Retina (tissue), 1 donor: ENCODE measurements at places on chromosomes 2 and 18.

DNA sequence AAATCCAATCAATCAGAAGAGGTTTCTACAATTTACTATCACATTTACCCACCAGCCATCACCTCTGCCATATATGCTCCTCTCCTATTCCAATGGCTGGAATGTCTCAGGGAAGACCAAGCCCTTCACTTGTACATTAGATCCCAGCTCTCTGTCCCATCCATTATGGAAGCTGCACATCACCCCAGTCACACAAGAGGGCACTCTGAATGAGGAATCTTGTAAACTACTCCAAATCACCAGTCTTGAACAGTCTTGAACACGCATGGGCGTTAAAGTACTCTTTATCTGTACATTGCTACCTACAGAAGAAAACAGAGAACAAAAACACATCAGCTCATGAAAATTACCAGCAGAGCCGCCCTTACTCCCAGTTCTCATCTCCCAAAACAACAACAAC, 38.7 kb downstream of the ZC3H8 start:
- DNase-seq, result no peak

DNA sequence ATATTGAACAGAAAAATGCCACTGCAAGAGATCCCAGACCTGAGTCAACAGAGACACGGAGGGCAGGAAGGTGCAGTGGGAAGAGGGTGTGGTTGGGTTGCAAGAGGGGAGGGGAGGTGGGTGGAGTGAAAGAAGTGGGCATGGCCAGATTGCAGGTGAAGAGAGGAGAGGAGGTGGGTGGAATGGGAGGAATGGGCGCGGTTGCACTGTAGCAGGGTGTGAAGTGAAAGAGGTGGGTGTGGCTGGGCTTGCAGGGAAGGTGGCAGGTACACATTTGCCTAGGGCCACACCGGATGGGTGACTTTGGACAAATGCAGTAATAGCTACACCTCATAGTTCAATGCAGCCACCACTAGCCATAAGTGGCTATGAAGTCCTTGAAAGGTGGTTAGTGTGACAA, 71.1 kb downstream of the DOCK10 start:
- no peak for DNase-seq

DNA sequence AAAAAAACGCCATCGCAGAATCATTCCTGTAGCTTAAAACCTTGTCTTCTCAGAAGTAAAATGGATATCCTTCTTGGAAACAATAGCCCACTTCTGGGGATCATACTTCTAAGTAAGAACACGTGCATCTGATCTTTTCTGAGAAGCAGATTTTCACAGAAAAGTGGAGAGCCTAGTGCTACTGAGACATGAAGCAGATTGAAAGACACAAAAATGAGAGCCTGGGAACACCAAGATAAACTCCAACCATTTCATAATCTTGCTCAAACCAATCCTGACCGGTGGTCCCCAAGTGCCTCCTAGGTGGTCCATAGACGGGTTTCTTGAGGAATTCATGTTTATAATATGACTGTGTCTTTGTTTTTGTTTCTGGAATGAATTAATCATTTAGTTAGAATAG, 191.2 kb downstream of the IRS1 start:
- DNase-seq, result no peak

- peak; percentile 0 for DNase-seq
These were observed 20.8 kb upstream of the TNS1 start for GRCh38 chr2:218023636-218024035.

DNA sequence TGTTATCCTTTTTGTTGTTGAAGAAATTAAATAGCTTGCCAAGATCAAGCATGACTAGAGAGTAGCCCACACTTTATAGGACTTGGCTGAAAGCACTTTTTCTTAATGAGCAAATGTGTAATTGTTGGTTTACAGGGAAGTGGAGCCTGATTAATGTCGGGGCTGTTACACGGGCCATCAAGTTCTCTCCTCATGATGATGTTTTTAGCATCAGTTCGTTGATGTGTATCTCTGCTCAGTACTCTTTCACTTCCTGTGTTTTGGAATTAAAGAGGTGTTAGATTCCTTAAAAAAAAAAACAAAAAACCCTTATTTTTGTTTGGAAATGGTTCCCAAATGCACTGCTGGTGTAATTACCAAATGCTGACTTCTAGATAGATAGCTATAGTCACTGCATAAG, 114.2 kb downstream of the PTPRM start:
- no peak for DNase-seq

- DNase-seq, result no peak
These were observed 4.5 kb downstream of the KIF3C start for GRCh38 chr2:25977768-25978167.

- DNase-seq, result no peak
These were observed 42.3 kb downstream of the STPG4 start for GRCh38 chr2:47112665-47113435.

DNA sequence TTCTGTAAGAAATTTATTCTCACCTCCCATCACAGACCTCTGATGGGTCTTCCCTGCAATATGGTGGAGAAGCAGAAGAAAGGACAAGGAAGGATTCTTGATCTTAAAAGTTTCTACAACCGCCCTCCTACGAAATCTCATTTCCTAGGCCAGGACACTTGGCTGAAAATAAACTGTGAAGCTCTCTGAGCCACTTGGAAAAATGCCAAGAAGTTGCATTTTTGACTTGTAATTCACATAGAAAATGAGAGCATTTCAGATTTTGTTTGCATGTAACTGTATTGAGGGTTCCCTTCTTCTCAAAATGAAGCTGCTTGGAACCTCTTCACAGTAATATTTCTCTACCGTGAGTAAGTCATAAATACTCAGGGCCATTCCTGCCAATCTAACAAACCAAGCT, 458.3 kb upstream of the SLC14A2 start:
- DNase-seq, result no peak

- DNase-seq, result no peak
These were observed 11.8 kb upstream of the FN1 start for GRCh38 chr2:215447673-215448081.

DNA sequence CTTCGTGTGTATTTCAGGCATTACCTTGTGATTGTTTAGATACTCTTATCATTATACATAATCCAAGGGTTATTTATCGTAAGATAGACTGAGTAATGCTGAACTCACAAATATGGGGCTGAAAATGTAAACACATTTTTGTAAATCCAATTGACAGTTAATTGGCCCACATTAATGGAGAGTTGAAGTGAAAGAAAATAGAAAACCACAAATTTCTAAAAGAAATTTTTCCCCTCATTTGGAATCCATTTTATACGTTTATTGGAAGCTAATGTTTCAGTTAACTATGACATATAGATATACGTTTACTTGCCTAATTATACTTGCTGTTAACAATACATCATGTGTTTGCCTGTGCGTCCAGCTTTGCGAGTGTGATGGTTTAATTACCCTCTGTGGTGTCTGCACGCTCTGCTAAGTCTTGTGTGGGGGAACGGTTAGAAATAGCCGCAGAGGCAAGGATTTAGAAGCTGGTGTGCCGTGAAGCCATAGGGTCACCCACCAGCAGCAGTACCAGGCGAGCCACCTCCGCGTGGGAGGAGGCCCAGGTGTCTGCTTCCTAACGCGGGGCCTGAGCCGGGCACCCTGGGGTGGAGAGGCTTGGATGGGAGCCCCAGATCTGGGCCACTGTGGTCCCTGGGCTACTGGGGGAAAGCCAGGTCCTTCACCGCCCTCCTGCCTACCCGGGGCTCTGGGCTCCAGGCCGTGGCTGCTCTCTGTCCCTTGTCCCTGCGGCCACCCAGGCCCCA, 38.0 kb downstream of the TSHZ1 start:
- DNase-seq, result peak; percentile 53

- DNase-seq, result no peak
These were observed 174.0 kb downstream of the TWIST2 start for GRCh38 chr2:239021651-239022436.

GRCh38 chr2:84900971-84901370, 4.5 kb upstream of the TMSB10 start:
- DNase-seq, result no peak

DNA sequence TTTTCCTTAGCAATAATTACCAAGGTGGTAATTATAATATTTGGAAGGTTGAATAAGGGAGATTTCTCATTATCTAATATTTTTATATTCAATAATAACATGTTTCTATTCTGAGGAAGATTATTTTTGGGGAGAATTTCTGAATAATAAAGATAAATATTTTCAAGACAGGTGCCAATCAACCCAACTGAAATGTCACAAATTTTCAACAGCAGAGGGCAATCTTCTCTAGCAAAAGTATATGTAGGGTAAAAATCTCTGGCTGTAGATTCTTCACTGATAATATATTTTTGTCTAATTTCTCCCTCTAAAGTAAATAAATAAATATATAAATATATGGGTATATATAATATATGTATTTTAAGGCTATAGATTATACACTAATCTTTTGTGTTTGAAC, 1187.2 kb upstream of the CRIM1 start:
- no peak for DNase-seq

- no peak for DNase-seq
These were observed 266.8 kb upstream of the SMIM21 start for GRCh38 chr18:75694292-75694691.

DNA sequence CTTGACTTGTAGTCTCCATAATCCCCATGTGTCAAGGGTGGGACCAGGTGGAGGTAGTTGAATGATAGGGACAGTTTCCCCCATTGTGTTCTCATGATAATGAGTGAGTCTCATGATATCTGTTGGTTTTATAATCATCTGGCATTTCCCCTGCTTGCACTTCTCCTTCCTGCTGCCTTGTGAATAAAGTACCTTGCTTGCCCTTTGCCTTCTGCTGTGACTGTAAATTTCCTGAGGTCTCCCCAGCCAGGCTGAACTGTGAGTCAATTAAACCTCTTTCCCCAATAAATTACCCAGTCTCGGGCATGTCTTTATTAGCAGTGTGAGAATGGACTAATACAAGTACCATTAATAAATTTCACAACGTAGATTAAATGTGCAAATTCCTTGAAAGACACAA, 102.3 kb upstream of the EPB41L5 start:
- DNase-seq, result no peak

- no peak for DNase-seq
These were observed 116.5 kb upstream of the FOSL2 start for GRCh38 chr2:28276076-28276618.

GRCh38 chr18:8167673-8168072, 441.6 kb upstream of the RAB12 start:
- DNase-seq, result no peak

DNA sequence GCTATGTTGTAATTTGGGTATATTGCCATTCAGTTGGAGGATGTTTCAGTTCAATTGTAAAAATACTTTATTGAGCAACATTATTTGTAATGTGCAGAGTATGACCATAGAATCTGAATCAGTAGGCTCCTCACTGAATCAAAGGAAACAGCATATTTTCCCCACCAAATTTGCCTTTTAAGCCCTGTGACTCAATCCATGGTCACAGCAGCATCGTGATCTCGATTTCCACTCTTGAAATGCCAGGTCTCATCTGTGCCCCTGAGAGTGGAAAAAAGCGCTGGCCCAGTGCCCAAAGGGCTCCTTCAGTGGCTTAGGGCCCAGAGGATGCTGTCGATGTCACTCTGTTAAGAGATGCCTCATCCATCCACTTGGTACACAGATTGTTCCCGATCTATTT, 57.5 kb downstream of the FHOD3 start:
- DNase-seq, result no peak

GRCh38 chr18:73520229-73520628, 627.4 kb downstream of the FBXO15 start:
- no peak for DNase-seq

- no peak for DNase-seq
These were observed 194.9 kb downstream of the GALNT1 start for GRCh38 chr18:35776473-35776872.

- DNase-seq, result peak; percentile 25
These were observed 15.4 kb upstream of the STAT4 start for GRCh38 chr2:191166111-191166755.

DNA sequence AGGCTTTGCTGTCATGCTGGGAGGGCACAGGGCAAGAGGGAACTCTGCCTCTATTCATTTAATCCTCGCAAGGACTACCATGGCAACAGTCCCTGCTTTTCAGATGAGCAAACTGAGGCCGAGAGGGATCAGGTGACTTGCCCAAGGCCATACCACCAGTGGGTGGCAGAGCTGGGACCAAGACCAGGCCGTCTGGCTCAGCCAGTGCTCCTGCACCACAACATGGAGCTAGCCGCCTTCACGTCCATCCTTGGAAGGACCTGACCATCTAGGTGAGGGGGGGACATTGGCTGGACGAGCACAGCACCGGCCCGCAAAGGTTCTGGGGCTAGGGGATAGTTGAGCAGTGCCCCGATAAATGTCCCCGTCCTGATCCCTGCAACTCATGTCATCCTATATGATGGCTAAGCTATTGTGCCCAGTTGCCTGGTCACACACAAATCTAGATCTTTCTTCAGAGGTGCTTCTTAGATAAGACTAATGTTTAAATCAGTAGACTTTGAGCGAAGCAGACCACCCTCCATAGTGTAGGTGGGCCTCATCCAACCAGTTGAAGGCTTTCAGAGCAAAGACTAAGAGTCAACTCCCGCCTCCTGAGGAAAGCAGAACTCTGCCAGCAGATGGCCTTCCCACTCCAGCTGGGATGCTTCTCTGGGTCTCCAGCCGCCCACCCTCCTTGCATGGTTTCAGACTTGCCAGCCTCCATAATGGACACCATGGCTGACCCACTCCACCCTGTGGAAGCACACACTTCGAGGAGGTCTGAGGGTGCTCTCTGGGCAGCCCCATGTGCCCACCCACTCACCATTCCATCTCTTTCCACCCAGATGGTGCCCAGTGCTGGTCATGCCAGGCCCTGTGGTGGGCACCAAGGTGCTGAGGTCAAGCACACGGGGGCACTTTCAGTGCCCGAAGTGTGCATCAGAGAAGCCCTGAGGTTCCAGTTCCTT, 214.8 kb upstream of the RAB6C start:
- DNase-seq, result no peak

DNA sequence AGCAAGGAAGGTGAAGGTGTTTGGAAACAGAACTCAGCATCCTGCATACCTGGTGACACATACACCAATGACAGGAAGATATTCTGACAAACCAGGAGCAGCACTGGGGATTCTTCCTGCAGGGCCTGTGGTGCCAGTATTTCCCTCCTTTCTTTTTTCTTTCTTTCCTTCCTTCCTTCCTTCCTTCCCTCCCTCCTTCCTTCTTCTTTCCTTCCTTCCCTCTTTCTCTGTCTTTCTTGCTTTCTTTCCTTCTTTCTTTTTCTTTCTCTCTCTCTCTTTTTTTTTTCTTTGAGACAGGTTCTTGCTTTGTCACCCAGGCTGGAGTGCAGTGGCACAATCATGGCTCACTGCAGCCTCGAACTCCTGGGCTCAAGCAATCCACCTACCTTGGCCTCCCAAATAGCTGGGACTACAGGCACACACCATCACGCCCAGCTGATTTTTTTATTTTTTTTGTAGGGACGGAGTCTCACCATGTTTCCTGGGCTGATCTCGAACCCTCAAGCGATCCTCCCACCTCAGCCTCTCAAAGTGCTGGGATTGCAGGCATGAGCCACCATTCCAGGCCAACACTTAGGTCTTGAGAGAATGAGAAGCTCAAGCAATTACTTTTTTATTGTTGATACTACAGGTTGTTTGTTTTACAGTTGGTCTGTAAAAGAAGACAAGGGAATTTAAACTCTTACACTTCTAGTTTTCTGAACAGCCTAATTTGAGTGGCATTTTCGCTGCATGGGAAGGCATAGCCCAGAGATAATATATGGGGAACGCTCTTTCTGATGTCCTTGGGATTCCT, 54.7 kb upstream of the GATA6 start:
- no peak for DNase-seq

GRCh38 chr2:225104321-225104720, 62.1 kb upstream of the DOCK10 start:
- no peak for DNase-seq

GRCh38 chr2:47205576-47206141, 50.6 kb upstream of the STPG4 start:
- no peak for DNase-seq

- DNase-seq, result no peak
These were observed 139.6 kb downstream of the INSIG2 start for GRCh38 chr2:118227698-118228508.

- no peak for DNase-seq
These were observed 35.7 kb upstream of the CABLES1 start for GRCh38 chr18:23099621-23100020.
